CD4-positive, alpha-beta T cell treated with Interleukin-17A for 1 hour (primary cell): ENCODE measurements at places on chromosomes 11 and 22.
A peak's percentile ranks its signal among the peaks of the same experiment; 100 is the strongest.

GRCh38 chr11:115409116-115409670 lies 95.0 kb downstream of the CADM1 start:
- DNase-seq, result no peak

DNA sequence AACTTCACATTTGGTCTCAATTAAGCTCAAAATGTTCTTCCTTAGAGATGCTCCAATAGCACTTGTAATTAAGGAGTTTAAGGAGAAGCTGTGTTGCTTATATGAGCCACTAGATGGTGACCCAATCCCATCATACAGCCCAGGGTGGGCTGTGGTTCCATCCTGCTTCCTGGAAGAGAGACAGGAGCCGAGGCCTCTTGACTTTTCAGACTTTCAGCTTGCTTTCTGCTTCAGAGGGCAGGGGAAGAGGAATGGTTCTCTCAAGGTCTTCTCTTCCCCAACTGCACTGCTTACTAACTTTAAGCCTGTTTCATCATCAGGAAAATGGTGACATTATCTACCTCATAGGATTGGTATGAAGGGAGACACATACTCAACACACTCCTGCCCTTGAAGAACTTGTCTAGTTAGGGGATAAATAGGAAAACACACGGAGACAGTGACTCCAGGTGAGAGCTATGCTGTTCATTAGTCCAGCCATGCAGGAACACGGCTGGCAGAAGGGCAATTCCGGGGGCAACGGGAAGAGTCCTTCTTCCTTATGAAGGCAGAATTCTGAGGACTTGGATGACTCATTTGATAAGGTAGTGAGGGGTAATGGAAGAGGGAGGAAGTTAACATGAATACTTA lies 20.1 kb downstream of the TMEM218 start:
- DNase-seq, result peak; percentile 20

- no peak for DNase-seq
Observed at GRCh38 chr11:70146299-70146698, 56.8 kb upstream of the FADD start.

- DNase-seq, result no peak
Observed at GRCh38 chr11:7586376-7586775, 72.6 kb downstream of the PPFIBP2 start.

- DNase-seq, result no peak
Observed at GRCh38 chr11:30458541-30458940, 127.6 kb downstream of the MPPED2 start.

DNA sequence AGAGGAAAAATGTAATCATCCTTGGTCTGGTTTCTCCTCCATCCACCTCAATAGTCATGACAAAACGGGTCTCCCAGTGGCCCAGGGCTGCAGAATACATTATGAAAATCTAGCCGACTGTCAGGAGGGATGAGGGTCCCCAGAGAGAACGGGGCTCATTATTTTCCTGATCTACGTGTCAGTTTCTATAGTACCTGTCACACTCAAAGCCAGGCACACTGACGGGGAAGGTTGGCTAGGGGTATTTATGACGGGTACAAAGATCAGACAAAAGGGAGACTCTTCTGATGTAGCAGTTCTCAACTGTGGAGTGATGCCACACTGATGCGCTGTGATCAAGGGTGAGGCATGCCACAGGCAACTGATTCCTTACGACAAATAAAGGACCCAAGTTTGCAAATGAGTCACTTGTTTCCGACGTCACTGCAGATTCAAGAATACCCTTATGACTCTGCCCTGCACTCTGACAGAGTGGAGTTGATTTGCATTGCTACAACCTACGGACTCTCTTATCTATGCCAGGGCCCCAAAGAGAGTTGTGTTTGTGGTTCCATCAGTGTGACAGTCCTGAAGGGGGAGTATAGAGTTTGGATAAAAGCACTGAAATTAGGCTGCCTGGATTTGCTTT lies 188.2 kb upstream of the TBCEL start:
- no peak for DNase-seq

DNA sequence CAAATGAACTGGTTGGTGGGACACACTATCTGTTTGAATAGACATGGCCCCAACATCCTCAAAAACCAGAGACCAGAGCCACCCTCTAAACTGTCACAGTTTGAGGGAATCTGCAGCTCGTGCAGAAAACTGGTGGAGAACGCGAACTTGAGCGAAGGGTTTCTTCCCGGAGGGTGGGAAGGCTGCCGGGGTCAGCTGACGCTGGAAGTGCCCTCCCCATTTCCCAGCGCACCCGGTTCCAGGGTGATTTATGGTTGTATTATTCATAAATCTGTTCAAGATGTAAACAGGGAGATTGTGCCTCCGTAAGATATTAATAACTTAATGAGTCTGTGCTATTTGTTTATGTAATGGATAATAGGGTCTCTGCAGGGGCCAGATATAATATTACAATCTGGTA lies 1396.7 kb downstream of the BRD1 start:
- no peak for DNase-seq

DNA sequence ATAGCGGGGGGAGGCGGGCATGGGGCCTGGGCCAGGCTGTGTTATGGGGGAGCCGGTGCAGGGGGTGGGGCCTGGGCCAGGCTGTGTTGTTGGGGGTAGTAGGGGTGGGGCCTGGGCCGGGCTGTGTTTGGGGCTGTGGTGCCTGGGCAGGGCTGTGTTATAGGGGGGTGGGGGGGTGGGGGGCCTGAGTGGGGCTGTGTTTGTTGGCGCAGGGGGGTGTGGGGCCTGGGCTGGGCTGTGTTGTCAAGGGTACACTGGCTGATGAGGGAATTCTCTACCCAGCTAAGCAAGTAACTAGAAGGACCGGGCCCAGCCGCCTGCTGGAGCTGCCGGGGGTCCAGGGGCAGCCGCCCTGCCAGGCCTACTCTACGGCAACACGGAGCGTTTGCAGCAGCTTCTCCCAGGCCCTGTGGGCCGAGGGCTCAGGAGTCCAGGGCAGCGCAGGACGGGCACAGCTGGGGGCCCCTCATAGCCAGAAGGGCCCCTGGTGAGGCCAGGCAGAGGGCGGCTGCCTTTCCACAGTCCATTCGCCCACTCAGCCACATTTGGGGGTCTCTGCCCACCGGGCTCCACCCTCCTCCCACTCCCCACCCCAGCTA lies 10.1 kb upstream of the PIM3 start:
- DNase-seq, result no peak

- no peak for DNase-seq
Observed at GRCh38 chr11:35246745-35247144, 107.8 kb downstream of the CD44 start.

GRCh38 chr22:29254286-29254660 lies 13.5 kb downstream of the RHBDD3 start:
- no peak for DNase-seq

- DNase-seq, result no peak
Observed at GRCh38 chr11:67300256-67300755, 3.0 kb upstream of the SSH3 start.

GRCh38 chr11:72009156-72009555 lies 10.4 kb downstream of the IL18BP start:
- DNase-seq, result no peak
